ENCODE measurements at places on chromosomes 5 and 9.

DNA sequence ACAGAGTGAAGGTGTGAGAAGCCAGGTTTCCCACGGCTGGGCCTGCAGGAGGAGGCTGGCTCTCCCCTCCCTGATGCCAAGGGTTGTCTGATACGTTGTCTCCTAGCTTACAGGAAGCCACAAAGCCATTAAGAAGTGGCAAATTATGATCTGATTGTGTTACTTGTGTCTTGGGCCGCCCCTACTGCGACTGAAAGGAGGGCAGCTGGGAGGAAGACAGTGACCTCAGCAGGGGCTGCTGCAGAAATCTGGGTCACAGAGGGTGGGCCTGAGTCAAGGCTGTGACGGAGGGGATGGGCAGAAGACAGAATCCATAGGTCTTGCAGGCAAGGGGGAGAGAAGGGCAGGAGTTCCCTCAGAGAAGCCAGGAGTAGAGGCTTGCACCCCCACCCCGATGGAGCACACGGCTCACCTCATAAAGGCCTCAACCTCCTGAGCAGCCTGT, 145.0 kb downstream of the FSTL4 start:
- DNase-seq: no peak

DNA sequence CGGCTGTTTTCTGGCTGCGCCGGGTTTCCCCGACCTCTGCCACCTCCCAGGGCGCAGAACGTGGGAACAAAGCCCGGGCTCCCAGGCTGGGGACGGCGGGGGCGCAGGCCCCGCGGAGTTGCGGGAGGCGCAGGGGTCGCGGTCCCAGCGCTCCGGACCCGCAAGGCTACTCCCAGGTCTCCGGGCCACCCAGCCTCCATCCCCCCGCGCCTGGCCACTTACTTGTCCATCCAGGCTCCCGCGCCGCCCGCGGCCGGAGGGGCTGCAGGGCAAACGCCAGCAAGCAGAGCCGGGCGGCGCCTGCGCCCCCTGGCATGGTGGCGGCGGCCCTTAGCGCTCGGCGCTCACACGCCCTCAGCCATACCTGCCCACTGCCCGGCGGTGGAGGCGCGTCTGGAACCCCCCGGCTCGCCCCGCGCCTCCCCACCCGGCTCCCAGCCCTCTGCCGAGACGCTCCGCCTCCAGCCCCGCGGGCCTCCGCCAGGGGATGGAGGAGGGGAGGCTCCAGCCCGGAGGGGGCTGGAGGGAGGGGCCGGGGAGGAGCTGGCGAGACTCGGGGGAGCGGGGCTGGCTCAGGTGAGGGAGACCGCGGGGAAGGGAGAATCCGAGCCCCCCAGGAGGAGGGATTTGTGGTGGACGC, at the start of gene ADAM19:
TSS of gene ADAM19 (minus strand) at position 395 of the 640 bp plus-strand sequence. CDS start at position 316, 79 bp downstream.
- DNase-seq: peak; percentile 36

DNA sequence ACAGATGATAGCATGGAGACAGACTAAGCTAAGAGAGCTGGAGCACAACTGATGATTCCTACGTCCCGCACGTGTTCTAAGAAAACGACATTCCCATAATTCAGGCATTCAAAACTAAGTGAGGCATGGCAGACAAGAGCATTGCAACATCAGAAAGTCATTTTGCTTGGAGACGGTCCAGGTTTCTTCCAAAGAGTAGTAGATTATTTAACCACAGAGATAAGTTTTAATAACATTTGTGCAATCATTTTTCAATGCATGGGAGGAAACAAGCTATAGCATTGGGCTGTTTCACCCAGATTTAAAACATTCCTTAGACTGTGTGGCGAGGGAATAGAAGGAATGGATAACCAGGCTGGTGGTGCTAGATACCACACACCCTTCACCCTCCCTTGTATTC, 117.2 kb downstream of the APBA1 start:
- DNase-seq: no peak

- DNase-seq: no peak
Observed at GRCh38 chr9:136803551-136804508, 3.9 kb upstream of the RABL6 start.

GRCh38 chr5:131536211-131536826, 98.7 kb downstream of the RAPGEF6 start:
- no peak for DNase-seq

DNA sequence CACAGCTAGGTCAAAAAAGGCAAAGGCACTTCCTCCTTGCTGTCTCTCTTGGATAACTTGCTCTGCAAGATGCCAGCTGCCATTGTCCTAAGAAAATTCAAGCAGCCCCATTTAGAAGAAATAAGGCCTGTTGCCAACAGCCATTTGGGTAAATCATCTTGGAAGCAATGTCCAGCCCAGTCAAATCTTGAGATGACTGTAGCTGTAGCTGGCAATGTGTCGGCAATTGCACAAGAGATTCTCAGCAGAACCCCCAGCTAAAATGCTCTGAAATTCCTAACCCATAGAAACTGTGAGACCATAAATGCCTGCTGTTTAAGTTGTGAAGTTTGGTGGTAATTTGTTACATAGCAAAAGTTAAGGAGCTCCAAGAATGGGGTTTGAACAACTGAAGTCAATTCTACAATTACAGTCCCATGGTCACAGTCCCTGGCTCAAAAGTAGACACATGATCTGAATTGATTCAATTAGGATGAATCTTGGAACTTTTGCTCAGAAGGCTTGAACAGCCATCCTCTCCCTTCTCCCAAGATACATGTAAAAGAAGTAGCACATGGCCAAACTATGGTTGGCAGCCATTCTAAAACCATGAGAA, 151.1 kb downstream of the MPDZ start:
- no peak for DNase-seq

- DNase-seq: no peak
Observed at GRCh38 chr5:82847562-82847961, 229.6 kb downstream of the TMEM167A start.

DNA sequence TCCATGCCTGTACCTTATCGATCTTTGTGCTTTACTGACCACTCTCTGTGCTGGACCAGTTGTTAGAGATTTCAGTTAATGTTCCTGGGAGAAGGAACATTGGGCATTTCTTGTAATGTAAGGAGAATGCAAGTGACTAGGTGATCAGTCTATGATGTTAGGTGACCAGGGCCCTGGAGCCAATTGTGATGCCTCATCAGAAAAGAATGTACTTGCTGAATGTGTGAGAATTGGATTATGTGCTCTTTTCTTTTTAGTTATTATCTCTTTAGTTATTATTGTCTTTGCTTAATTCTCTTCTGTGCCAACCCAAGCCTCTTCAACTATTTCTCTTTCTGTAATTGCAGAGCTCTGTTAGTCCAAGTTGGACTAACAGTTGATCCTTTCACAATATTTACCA, 92.9 kb downstream of the LRRC70 start:
- DNase-seq: no peak

DNA sequence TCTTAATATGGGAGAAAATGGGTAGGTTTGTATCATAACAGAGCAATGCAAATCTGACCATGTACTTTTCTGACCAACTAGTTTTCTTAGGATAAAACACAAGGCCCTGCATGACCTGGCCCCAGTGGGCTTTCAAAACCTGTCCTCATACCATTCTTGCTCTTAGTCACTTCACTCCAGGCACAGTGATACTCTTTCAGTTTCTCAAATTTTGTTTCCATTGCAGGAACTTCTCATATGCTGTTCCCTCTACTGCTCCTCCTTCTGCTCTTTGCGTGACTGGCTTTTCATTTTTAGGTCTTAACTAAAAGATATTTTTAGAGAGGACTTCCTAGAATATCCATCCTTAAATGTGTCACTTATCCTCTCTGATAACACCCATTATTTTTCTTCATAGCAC, 112.4 kb downstream of the INIP start:
- DNase-seq: no peak

GRCh38 chr9:133163504-133164172, at the start of gene GBGT1:
GBGT1 (minus strand) TSS chr9:133163914; CDS start chr9:133162412, 1,502 bp downstream.
- DNase-seq: peak; percentile 37

DNA sequence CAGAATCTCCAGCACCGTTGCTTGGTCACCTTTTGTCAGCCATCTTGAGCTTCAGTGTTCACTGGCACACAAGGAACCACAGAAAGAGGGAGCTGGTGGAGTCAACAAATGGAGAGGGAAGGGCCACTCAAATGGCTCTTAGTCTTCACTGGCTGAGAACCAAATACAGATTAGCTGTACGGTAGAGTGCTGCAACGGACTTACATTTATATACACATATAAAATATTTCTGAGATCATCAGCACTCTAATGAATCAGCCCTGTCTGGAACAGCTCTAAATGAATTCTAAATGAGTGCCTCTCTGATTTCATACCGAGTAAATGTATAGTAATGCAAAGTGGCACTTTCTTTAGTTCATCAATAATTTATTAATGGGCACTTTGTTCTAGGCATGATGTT, 24.8 kb downstream of the KCTD16 start:
- no peak for DNase-seq

DNA sequence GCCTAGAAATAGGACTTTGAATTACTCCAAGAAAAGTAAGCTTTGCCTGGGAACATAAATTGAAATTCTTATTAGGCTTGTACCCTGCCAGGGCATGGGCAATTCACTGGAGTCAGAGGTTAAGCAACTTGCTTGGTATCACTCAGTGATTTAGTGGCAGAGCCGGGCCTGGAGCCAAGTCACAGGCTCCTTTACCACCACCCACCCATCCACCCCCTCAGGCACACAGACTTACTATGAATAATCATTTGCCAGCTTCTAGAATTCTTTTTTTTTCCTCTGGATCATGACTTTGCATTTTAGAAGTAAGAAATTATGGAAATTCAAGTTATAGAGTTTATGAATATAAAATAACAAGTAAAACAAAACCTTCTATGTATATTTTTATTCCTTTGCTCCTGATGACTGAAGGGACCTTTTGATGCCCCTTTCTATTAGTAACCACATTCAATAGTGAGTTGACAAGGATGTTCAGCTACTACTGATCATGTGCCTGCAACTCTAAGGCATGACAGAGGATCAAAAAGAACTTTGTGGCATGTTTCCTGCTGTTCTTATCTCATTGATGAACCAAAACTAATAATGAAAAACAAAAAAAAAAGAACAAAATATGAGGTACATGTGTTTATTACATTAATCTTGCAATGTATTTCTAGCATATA, 614.7 kb downstream of the TLR4 start:
- no peak for DNase-seq

DNA sequence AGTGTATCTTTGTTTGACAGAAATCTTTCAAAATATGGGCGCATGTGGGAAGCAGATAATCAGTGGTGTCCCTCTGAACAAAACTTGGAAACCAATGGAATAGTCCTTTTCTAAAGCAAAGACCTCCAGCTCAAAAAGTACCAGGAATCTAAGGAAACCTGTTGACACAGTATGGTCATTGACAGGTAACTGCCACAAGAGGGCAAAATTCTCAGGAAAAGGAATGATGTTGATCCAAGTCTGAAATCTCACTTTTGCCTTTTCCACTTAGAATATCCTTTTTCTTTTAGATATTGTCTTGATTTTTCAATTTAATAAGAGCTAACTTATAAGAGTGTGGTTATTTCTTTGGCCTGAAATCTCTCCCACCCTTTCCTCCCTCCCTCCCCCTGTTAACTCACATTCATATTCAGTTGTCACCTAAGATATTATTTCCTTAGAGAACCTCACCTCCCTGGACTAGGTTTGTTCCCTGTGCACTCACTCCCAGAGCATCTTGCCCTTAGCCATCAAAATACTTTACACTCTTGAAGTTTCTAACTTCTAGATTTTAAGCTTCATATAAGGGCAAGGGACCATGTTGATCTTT, 59.0 kb upstream of the BARX1 start:
- DNase-seq: no peak

Data from activated naive CD4-positive, alpha-beta T cell treated with anti-CD3 and anti-CD28 coated beads, Interleukin-2, amount 50 U/mL, for 16 hours (primary cell).